Karpas-422 (cell line): ENCODE measurements at places on chromosomes 11 and 22.

GRCh38 chr11:97893612-97894011 is 1127.1 kb upstream of the CNTN5 start:
- no peak for DNase-seq

DNA sequence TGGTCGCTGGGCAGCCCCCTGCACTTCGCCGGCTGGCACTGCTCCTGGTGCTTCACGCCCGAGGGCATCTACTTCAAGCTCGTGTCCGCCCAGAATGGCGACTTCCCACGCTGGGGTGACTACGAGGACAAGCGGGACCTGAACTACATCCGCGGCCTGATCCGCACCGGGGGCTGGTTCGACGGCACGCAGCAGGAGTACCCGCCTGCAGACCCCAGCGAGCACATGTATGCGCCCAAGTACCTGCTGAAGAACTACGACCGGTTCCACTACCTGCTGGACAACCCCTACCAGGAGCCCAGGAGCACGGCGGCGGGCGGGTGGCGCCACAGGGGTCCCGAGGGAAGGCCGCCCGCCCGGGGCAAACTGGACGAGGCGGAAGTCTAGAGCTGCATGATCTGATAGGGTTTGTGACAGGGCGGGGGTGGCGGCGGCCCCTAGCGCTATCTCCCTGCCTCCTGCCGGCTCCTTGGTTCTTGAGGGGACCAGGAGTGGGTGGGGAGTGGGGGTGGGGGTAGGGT is 13.5 kb upstream of the MIEF1 start:
- no peak for DNase-seq

DNA sequence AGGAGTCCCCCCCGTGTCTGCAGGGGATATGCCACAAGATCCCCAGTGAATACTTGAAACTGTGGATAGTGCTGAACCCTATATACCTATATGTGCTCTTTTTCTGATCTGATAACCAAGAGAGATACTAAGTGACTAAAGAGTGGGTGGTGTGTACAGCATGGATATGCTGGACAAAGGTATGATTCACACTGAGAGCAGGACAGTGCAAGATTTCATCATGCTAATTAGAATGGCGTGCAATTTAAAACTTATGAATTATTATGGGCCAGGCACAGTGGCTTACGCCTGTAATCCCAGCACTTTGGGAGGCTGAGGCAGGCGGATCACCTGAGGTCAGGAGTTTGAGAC is 90.2 kb upstream of the ALKBH3 start:
- DNase-seq, result no peak

- no peak for DNase-seq
Observed at GRCh38 chr11:109422870-109423465, 978 bp downstream of the C11orf87 start.

DNA sequence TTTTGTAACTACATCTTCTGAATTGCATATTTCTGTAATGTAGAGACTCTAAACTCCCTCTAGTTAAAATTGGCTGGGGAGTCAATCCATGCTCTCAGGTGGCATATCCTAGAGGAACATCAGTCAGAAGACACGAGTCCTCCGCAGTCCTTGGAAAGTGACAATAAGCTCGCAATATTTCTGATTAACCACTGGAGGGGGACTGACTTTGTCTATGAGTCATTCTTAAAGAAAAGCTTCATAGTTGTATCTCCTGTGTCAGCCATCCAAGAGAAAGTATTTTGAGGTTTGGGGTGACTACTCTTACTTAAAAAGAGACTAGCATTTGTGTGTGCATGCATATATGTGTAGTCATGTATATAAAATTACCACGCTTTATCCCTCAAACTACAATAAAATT is 60.2 kb downstream of the SLN start:
- no peak for DNase-seq

- DNase-seq, result no peak
Observed at GRCh38 chr11:72781063-72781312, 12.9 kb downstream of the STARD10 start.

- no peak for DNase-seq
Observed at GRCh38 chr11:86800076-86800959, at the start of gene PRSS23. Gene PRSS23, plus strand, starts transcription at chr11:86800542. Its CDS starts 7,102 bp downstream, at chr11:86807644.

DNA sequence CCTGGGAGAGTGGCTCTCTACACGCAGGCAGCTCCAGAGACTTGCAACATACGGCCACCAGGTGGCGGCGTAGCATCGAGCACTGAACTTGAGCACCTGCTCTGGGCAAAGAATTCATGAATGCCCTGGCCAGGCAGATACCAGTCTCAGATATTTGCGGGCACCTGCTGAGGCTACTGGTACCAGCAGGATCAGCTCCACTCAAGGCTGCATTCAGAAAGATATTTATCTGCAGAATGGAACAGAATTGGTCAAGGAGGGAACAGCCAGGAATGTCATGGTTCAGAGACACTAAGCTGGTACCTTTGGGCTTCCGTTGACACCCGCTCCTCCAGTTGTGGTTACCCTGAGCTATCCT is 10.8 kb upstream of the CCDC86 start:
- peak; percentile 92 for DNase-seq

DNA sequence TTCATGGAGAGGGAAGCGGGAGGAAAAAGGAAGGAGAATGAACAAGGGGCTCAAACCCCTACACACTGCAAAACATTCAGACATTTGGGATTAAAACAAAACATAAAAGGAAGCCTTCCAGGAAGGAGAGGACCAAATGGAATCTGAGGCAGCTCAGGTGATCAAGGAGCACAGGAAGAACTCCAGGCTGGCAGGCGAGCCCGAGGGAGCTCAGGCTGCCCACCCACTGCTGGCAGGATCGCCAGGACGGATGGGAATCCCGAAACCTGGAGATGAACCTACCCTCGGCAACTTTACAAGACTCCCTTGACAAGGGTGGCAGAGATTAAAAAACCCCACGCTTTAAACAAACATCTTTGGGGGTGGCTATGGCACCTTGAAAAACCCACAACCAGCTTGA is 5.0 kb upstream of the PYGM start:
- no peak for DNase-seq

GRCh38 chr22:25966448-25966913 is 202.8 kb upstream of the SEZ6L start:
- no peak for DNase-seq

DNA sequence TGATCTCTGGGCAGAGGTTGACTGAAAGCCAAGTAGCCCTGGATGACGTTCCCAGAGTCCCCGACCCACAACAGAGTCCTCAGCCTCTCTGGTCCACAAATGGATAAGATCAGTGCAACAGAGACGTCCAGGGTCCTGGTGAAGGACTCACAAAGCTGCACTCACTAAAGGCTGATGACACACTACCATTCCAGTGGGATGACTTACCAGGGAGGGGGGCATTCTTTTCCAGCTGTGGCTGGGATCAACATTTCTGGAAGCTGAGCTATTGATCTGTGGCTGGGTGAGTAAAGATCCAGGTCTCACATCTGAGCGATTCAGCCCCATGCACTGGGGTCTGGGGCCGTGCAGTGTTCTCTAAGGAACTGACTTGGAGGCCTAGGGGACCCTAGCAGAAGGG is 296.2 kb downstream of the NTM start:
- no peak for DNase-seq

DNA sequence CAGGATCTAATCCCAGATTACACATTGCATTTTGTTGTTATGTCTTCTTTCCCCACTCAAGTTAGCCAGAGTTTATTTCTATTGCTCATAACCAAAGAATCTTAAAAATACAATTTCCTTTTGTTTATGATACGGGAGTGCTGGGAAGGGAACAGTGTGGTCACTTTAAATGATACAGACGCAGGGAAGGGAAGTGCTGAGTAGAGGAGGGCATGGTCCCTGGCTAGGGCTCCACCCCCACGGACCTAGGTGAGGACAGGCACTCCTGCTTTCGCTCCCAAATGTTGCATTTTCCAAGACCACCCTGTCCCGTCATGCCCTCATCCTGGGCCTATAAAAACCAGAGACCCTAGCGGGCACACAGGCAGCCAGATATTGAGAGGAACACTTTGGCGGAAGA is 30.6 kb upstream of the NARS2 start:
- no peak for DNase-seq

DNA sequence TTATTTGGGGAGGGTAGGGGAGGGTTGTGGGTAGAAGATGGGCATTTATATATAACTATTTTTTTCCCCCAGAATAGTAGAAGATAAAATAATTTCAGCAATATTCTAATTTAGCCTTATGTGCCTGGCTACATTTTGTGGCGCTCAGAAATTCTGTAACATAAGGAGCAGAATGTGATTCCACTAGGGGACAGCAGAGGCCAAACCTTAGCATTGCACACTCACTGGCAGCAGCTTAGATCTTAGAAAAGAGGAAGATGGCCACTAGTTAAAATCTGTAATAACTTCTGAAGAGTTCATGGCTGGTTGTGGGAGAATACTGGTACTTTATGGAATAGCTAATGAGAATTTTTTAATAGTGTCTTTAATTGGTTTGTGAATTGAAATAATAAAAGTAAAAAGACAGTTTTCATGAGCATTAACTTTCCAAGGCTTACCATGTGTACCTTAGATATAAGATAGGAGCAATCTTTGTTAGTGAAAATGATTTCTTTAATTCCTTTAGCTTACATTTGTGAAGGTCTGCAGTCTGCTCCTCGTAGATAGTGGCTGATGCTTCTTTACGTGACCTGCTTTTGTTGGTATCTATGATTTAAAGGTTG is 33.1 kb downstream of the DDX10 start:
- peak; percentile 97 for DNase-seq

DNA sequence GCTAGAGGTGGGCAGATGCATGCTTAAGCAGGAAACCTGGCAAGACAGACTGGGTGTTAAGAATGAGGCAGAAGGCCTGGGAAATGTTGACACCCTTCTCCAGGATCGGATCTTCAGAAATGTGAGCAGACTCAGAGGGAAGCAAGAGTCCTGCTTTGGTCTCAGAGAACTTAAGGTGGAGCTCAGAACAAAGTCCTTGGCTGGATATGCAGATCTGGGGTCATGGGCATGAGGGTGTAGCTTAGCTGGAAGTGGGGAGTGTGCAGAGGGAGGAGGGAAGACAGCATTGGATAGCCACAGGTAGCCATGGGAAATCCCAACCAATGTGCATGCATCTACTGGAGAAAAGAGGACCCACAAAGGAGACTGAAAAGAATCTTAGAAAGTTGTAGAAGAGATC is 58.6 kb upstream of the CDON start:
- DNase-seq, result no peak

GRCh38 chr11:72426103-72426757 is 8.1 kb downstream of the CLPB start:
- DNase-seq, result no peak

GRCh38 chr11:113313601-113314000 is 782 bp upstream of the TTC12 start:
- no peak for DNase-seq

DNA sequence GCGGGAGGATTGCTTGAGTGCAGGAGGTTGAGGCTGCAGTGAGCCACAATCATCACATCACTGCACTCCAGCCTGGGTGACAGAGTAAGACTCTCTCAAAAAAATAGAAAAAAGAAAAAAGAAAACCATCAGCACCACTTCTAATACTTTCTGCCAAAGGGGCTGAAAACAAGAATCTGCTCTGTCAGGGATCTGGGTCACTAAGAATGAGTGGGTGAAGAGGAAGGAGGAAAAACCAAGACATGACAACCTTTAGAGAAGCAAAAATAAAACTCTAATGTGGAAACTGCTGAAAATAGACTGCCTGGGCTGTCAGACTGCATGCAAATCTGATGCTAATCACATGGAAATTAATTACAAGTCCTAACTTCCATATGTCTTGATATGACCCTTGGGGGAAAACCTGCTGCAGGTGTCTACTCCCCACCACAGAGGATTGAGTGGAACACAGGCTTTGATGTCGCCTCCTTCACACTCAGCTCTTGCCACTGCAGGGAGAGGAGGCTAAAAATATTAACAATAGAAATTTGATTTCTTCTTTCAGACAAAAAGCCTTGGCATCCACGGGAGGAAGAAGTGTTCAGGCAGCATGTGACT is 62.5 kb upstream of the CRTAM start:
- DNase-seq, result no peak

DNA sequence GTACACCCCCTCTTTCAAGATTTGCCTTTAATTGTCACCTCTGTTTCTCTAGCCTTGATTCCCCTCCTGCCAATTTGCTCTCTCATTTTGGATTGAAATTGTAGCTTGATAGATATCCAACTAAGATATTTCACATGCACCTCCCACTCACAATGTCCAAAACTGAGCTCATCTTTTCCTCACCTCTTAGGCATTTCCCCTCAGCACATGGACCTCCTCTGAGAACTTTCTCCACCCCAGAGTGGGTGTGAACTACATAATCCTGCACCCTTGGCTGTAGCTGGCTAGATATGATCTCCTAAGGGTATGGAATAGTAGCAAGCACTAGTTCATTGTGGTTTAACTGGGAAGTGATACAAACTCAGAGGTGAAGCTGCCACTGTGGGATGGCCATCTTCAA is 91.5 kb upstream of the SESN3 start:
- DNase-seq, result no peak

DNA sequence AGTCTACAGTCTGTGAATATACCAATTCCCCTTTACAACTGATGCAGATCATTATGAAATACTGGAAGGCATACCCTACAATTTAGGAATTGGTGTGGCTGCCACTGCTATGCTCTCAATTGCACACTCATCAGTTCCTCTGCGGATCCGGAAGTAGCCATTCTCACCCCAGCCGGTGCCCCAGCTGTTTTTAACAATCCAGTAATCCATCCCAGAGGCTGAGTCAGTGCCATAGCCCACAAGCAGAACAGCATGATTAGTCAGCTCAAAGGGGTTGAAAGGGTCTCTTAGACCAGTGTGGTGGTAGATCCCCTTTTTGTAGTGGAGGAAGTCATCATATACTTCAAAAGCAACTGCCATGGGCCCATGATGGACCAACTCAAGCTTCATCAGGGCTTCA is 43.6 kb downstream of the CTSC start:
- no peak for DNase-seq

GRCh38 chr11:119019996-119020395 is 1.4 kb downstream of the TRAPPC4 start:
- DNase-seq, result no peak

DNA sequence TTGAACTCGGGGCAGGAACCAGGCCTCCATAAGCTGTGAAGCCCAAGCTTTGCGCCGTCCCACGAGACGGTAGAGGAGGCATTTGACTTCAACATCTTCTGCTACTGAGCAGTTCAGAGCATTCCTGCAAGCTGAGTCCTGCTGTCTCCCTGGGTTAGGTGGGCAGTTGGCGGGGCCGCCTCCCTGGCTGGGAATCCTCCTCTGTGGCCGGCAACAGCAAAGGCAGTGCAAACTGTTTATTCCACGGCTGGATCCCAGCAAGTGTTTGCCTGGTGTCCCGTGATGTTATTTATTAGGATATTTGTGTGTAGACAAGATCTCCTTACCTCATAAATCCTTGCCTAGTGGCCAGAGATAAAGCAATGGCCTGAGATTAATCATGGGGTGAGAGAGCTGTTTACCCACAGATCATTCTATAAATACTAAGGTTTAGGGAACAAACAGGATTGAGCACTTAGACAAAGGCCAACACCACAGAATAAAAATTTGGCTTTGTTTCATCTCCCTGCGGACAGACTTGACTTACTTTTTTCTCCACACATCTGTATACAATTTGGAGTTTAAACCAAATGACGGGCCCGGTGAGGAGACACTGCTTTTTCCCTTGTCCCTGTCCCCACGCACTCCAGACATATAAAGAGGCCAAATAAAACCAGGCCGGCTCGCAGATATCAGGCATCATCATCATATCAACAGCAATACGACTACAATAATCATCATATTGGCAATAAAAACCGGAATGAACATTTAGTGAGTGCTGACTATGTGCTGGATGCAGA is 63.4 kb downstream of the NAT10 start:
- DNase-seq, result no peak

GRCh38 chr11:12882670-12883069 is 126.4 kb upstream of the RASSF10 start:
- DNase-seq, result no peak

GRCh38 chr11:18778468-18778867 is 13.1 kb downstream of the PTPN5 start:
- no peak for DNase-seq
